ENCODE measurements at places on chromosomes 5 and 9. TPM values are rescaled to one million over a fixed set of nuclear protein-coding genes. Genes with fewer than 3 reads are reported as not detected.

The ECSCR gene
- total RNA-seq, result 6.4 TPM

DNA sequence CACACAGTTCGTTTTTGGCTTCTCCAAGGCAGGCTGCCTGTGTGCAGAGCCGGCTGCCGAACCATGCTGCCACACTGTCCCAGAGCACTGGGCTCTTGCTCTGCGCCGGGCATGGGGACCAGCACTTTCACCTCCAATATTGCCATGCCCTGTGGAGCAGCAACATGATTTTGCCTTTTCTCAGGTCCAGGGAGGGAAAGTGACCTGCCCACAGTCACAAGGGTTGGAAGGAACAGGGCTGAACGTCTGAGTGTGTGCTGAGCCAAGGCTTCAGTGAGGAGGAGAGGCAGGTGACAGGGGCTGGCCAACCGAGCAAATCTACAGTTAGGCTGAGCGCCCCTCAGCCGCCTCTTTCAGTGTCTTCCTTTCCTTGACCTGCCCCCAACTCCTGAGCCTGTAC is 34.0 kb upstream of the SYNPO start:
- no peak for DNase-seq

The FOXD1 gene
- 2.6 TPM for total RNA-seq

The PHYHD1 gene
- 24.3 TPM for total RNA-seq

DNA sequence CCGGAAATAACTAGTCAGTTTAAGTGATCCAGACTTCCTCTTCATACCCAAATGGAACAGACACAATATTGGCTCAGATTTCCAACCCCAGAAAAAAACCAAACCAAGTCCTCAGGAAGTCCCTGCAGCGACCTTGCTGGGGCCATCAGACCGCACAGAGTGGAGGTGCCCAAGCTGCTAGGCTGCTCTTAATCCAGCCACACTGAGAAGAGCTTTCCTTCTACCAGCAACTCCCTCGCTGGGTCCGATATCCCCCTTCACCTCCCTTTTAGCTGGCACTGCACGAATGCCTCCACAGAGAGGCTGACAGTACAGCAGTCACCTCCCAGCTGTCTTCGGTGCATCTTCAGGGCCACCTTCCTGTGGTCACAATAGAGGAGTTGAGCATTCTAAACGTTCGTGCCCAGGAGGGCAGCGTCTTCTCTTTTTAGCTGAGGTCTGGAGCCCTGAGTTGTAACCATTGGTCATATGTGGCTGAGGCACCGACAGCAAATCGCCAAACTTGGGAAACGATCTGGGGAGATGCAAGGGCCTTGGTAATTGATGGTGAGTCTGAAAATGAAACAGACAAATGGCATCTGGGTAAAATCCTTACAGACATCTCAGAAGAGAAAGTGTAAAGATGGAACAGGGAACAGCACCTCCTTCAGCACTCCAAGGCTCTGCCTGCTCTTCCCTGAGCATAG is 5.7 kb downstream of the NAIF1 start:
- DNase-seq, result no peak

DNA sequence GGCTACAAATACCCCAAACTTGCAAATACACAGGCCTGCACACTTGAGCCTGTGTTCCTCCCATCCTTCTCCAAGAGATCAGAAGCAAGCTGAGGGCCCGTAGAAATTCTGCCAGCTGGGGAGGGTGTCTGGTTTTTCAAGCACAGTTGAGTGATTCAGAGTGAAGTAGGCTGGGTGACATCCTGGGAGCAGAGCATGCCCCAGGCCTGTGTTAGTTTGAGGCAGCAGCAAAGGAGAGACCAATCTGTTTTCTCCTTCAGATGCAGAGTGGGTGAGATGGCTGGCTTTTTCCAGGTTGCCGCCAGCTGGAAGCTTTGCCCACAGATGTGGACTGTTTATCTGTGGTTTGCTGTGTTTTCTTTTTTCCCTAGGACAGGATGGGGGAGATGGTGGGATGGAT is 63.1 kb downstream of the RCL1 start:
- no peak for DNase-seq

- no peak for DNase-seq
Observed at GRCh38 chr5:133842846-133843611, 125.4 kb downstream of the C5orf15 start.

DNA sequence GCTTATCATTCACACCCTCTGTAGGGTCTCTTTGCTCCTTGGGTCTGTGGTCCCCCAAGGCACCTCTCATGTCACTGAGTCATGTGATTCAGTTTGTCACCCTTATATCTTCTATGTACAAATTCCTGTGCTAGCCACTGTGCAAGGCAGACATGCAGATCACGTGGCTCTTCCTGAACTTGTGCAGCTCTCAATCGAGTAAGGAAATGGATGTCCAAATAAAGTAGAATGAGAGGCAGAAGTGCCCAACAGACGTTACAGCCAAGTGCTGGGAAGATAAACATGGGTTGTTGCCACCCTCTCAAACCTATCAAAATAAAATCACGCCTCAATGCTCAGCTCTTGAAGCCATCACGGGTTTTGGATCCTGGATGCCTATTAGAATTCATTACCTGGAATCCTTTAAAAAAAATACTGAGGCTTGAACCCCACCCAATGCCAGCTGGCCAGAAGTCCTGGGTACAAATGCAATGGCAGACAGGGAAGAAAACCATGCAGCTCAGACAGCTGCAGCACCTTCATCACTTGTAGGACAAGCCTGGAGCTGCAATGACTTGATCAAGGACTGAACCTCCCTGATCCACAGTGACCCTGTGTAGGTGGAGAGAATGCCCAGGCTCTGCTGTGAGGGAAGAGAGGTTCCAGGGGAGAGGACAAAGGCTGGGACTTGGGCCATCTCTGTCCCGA is 228.7 kb upstream of the DAP start:
- DNase-seq, result no peak

The CDH10 gene
- total RNA-seq, result 0.33 TPM

- DNase-seq, result peak; percentile 42
Observed at GRCh38 chr5:172005708-172006320, 624 bp downstream of the FBXW11 start.

The TERT gene
- total RNA-seq, result 27.1 TPM

The NR5A1 gene
- total RNA-seq, result 0.30 TPM

- no peak for DNase-seq
Observed at GRCh38 chr5:127425037-127425436, 92.4 kb upstream of the PRRC1 start.

GRCh38 chr9:4849369-4849768 is 56.6 kb downstream of the RCL1 start:
- DNase-seq, result no peak

GRCh38 chr5:530001-530955 is 6.0 kb upstream of the SLC9A3 start:
- no peak for DNase-seq

DNA sequence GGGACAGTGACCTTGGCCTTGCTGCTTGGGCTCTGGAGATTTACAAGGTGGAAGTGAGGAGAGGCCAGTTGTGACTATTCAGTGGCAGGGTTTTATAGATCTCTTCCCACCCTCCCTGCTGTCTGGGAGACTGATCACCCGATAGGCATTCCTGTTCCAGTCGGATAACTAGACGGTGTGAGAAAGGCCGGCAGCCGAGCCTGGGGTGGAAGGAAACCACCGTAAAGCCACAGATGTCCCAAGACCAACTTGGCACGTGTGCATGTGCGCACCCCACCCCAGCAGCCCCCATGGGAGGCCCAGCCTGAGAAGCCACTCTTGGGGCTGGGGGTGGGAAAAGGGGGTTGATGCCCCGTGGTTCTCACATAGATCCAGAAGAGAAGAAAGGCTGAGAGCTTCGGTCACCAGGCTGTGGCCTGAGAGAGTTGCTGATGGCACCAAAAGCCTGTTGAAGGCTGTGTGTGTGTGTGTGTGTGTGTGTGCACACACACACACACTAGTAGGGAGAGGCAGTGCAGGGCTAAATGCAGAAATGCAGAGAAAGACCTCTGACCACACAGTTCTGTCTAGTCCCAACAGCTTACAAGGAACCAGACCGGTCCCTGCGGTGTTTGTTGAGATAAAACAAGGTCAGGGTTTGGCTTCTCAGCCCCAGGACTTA is 225.8 kb downstream of the FANCC start:
- DNase-seq, result peak; percentile 39

DNA sequence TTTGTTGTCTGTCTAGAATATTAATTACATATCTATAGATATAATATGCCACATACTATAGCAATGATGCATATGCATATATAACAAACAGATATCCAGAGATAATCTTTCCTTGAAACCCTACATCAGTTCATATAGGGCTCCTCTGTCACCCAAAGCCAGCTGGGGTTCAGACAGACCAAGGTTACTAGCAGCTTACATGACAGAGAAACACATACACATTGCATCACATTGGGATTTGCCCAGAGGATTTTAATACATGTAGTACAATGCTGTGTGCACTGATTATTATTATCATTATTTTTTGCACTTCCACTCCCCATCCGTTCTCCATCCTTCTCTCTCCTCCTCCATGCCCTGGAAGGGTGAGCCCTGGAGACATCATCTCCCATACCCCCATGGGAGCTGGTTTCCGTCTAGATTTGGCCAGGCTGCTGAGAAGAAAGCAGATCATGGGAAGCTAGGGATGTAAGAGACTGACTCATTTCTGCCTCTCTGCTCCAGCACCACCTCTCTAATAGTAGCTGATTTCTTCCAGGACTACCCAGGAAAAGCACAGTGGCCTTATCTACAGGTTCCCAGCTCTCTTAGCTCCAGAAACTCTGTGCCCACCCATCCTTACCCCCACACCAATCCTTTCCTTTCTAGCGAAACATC is 23.3 kb downstream of the FST start:
- DNase-seq, result no peak

DNA sequence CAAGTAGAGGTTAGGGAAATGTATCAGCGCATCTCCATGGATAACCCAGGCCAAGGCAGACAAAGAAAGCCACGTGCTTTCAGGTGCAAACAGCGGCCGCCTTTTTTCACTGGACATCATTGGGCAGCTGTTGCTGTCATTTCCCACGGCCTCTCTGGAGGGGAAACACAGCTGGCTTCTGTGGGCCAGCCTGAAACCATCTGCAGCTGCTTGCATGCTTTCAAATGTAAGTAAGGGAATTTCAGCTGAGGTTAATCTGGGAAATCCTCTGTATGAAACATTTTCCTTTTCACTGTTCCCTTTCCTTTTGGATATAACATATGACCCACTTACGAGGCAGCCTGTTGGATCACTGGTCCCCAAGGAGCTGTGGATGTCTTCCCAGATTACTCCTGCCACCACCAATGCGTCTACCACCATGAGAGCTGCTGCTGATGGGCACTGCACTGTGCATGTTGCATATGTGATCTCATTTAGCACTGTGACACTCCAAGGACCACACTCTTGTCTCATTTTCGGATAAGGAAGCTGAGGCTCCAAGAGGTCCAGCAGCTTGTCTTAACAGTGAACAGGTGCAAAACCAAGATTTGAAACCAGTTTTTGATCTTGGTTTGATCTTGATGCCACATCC is 106.3 kb downstream of the C9orf152 start:
- DNase-seq, result no peak

DNA sequence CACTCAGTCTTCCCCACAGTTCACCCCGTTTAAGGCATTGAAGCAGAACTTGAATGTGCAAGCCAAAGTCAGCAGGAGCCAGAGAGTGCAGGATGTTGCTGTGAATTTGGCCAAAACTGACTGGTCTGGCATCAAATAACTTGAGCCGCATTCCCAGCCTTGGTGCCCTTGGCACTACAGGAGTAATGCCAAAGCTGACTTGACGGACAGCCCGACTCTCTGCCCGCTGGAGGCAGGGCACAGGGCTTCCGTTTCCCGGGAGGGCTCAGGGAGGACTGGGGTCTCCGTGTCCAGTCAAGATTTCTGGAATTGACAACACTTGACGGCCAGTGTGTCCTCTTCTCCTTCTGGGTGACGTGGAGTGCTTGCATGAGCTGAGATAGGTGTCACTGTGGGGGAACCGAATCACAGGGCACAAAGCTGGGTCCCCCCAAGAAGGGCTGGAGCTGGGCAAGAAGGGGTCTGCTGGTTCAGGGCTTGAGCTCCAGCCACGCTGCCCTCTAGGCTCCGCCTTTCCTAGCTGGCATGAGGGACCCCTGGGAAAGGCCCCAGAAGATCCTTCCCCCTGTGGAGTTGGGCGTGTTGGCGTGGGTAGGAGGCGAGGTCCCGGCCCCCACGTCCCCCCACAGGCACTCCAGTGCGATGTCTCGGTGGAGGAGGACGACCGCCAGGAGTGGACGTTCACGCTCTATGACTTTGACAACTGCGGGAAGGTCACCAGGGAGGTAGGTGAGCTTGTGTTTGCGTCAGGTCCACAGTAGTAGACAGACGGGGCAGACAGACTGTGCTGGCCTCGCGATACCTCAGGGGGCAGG is 25.2 kb downstream of the NKD2 start:
- peak; percentile 34 for DNase-seq

DNA sequence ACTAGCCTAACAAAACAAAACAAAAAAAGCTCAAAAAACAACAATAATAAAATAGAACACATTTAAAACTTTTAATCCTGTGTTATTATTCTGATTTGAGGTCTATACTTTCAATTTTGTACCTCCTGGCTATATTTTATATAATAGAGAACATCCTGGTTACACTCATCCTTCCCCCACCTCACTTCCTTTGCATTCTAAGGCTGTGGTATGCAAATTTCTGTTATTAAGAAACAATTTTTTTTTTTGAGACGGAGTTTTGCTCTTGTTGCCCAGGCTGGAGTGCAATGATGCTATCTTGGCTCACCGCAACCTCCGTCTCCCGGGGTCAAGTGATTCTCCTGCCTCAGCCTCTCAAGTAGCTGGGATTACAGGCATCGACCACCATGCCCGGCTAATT is 3.1 kb upstream of the RPL37 start:
- DNase-seq, result no peak

The UBAC1 gene
- total RNA-seq, result 74.6 TPM

DNA sequence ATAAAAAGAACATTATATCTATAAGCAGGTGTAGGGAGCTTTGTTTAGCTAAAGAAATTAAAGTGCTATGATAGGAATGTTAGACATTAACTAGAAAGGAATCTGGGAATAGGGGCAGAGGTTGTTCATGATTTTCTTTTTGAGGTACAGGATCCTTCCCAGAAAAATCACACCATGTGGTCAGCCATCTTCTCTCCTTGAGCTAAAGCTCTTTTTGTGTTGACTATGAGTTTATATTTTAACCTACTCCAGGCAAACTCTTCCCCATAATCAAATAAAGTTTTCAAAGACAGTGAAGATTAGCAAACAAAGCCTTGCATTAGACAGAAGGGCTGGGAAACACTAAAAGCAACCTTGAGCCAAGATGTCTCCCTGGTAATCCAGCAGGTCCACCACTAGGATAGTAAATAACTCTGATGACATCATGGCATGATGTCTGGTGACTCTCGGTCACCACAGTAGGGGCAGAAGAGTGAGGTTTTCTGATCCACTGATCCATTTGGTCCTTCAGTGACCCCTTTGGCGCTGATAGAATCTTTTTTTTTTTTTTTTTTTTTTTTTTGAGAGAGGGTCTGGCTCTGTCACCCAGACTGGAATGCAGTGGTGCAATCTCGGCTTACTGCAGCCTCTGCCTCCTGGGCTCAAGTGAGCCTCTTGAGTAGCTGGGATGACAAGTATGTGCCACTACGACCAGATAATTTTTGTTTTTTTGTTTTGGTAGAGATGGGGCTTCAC is 30.6 kb upstream of the IL6ST start:
- no peak for DNase-seq

GRCh38 chr9:5608298-5609225 is 20.3 kb upstream of the RIC1 start:
- DNase-seq, result no peak

The TUBB4B gene
- total RNA-seq, result 238 TPM

GRCh38 chr9:90010793-90011192 is 406.0 kb downstream of the GADD45G start:
- no peak for DNase-seq

GRCh38 chr5:159263569-159263905 is 447 bp downstream of the UBLCP1 start:
- DNase-seq, result no peak

The KLF4 gene
- 2.5 TPM for total RNA-seq

The LRRC19 gene
- total RNA-seq, result not detected

The PCDH1 gene
- 67.1 TPM for total RNA-seq

- DNase-seq, result no peak
Observed at GRCh38 chr9:78582821-78583220, 285.9 kb downstream of the PSAT1 start.

Data from H7 (cell line).